ENCODE measurements at places on chromosomes 12 and 14.

DNA sequence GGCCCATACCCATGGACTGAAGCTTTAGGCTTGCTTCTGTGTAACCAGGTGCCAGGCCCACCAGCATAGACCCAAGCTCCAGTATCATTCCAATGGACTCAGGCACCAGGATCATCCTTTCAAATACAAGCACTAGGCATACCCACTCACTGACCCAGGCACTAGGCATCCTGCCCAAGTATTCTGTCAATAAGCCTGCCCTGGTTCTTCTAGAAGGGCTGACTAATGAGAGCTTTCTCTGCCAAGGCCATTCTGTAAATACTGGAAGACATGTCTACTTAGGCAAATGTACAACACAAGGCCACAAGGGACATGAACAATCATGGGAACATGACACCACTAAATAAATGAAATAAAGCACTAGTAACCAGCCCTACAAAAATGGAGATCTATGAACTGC is 352.2 kb downstream of the FSCB start:
- no peak for DNase-seq

GRCh38 chr12:84920331-84920730 is 7.7 kb upstream of the SLC6A15 start:
- no peak for DNase-seq

- DNase-seq: peak; percentile 27
These were observed 1.8 kb downstream of the CCDC85C start for GRCh38 chr14:99602054-99602787.

DNA sequence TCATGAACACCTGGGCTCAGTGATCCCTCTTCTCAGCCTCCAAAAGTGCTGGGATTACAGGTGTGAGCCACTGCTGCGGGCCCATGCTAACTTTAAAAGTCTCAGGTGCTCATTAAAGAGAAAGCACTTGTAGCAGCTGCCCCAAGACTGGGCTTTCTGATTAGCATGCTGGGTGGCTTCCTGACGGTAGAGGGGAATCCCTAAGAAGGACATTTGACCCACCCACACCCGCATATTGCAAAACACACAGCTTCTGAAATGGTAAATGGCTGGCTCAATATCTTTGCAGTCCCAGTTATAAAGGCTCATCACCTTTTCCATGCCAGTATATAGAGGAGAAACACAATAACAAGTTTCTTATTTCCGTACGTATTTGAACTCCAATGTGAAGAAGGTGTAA is 19.3 kb upstream of the BICD1 start:
- DNase-seq: no peak

GRCh38 chr12:102958830-102959176 is 1.3 kb downstream of the ASCL1 start:
- no peak for DNase-seq

- DNase-seq: no peak
These were observed 71.9 kb downstream of the C12orf75 start for GRCh38 chr12:105402366-105402765.

GRCh38 chr12:86723326-86723725 is 467.1 kb upstream of the MGAT4C start:
- DNase-seq: no peak

- no peak for DNase-seq
These were observed 620 bp downstream of the C1S start for GRCh38 chr12:7061138-7061537.

DNA sequence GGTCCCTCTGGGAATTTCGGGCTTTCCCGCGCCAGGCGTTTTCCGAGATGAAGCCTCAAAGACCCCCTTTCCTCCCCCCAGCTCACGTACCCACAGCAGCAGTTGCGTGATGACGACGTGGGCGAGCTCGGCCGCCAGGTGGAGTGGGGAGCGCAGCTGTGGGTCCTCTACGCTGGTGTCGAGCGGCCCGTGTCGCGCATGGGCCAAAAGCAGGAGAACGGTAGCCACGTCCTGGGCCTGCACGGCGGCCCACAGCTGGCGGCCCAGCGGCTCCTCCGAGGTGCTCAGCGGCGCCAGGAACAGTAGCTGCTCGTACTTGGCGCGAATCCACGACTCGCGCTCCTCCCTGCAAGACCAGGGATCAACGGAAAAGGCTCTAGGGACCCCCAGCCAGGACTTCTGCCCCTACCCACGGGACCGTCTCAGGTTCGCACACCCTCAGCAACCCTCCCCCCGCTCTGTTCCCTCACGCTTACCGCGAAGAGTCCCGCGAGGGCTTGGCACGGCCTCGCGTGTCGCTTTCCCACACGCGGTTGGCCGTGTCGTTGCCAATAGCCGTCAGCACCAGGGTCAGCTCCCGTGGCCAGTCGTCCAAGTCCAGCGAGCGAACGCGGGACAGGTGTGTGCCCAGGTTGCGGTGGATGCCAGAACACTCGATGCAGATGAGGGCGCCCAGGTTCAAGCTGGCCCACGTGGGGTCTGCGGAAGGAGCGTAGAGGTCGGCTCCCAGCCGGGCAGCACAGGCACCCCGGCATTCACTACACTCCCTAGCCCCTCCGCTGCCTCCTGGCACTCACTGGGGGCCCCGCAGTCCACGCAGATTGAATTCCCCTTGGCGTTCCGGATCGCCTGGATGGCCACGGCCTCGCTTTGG is 11.4 kb downstream of the AGAP2 start:
- no peak for DNase-seq

GRCh38 chr14:34436118-34436905 is 25.7 kb downstream of the SPTSSA start:
- DNase-seq: peak; percentile 42

DNA sequence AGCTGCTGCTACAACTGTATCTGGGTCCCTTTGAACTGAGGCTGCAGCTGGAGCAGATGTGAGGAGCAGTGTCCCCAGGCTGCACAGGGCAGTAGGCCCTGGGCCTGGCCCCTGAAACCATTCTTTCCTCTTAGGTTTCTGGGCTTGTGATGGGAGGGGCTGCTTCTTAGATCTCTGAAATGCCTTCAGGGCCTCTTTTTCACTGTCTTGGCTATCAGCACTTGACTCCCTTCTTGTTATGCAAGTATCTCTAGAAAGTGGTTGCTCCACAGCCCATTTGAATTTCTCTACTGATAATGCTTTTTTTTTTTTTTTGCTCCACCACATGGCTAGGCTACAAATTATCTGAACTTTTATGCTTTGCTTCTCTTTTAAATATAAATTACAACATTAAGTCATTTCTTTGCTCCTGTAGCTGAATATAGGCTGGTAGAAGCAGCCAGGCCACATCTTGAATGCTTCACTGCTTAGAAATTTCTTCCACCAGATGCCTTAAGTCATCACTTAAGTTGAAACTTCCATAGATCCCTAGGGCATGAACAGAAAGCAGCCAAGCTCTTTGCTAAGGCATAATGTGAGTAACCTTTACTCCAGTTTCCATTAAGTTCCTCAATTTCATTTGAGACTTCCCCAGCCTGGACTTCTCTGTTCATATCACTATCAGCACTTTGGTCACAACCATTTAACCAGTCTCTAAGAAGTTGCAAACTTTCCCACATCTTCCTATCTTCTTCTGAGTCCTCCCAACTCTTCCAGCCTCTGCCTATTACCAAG is 41.1 kb downstream of the ACSM4 start:
- DNase-seq: no peak

GRCh38 chr14:105432657-105433056 is 13.0 kb downstream of the MTA1 start:
- no peak for DNase-seq
